Stimulated activated CD8-positive, alpha-beta memory T cell treated with anti-CD3 and anti-CD28 coated beads, Interleukin-7, amount 100 ng/mL, for 1 hour (primary cell): ENCODE measurements at places on chromosomes 5 and 9.

- no peak for DNase-seq
These were observed 543.0 kb downstream of the MAT2B start for GRCh38 chr5:164048359-164048926.

GRCh38 chr5:2900360-2900759 is 148.9 kb upstream of the IRX2 start:
- DNase-seq = no peak

DNA sequence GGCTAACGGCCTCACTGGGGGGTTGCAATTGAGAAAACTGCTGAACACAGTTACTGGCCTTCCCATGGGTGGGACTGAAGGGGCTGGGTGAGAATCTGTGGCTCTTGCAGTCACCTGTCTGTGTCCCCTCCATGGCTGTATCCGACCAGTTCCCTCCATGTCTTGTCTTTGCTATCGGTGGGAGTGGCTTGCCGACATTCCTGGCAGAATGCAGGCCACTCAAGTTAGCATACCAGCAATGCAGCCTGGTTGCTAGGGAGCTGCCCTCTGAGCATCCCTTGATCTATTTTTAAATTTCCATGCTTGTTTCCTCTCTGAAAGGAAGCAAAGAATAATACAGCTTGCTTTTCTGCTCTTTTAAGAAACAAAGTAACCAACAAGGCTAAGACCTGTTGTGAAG is 1509.7 kb upstream of the WWC1 start:
- DNase-seq = no peak

- DNase-seq = no peak
These were observed 233.4 kb downstream of the COMMD10 start for GRCh38 chr5:116318091-116318854.

DNA sequence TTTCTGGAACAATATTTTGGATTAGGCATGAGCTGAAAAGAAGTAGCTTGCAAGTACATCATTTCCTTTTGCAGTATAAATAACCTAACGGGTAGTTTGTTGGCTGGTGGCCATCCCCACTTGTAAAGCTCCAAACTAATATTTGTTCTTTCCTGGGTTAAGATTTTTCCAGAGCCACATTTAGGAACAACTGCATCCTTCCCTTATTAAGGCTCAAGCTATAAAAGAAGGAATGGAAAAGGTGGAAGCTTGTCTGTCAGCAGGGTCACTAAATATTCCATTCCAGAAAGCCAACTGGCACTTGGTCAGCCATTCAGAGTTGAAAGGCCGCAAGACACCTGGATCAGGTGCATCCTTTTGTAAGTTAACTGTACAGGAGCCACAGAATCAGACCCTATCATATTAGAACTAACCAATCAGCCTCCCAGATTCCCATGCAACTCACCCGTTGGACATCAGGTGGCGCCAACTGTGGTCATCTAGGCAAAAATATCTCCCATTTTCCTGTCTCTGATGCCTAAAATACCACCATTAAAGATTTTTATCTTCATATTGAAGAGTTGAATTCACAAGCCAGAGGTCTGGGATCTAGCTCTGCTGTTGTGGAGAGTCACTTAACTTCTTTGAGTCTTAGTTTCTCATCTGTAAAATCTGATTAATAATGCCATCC is 82.9 kb downstream of the PTCD2 start:
- no peak for DNase-seq

DNA sequence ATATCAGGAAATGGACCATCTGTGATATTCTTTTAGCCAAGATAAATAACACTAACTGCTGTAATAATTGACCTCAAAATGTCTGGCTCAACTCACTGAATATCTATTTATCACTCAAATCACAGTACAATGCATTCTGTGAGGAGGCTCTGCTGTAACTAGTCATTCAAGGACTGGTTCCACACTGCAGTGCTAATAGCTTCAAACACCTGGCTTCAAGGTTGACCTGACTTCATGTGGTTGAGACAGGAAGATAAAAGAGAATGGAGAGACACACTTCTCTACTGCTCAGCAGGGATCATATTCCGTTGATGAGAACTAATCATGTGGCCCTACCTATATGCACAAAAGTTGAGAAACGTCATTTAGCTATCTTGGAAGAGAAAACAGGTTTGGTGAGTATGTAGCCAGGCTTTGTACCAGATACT is 3.4 kb upstream of the RHOBTB3 start:
- no peak for DNase-seq

GRCh38 chr5:2579126-2579525 is 172.4 kb downstream of the IRX2 start:
- DNase-seq = no peak

DNA sequence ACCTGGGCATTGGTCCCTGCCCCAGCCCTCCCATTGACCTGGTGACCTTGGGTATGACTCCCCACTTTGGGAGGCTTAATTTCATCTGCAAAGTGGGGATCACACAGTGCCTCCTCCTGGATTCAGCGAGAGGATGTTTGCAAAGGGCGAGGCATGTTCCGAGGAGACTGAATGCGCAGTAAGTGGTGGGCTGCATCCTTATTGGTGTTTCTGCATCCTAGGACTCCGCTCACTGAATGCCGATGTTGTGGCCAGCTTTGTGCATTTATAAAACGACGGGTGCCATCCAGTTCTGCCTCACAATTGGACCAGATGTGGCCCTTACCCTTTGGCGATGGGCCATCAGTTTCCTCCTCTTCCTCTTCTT is 23.5 kb upstream of the AIF1L start:
- no peak for DNase-seq

- no peak for DNase-seq
These were observed 9.6 kb downstream of the PALM2AKAP2 start for GRCh38 chr9:109789556-109789955.

- no peak for DNase-seq
These were observed 81.9 kb downstream of the DMRTA1 start for GRCh38 chr9:22528485-22528884.

GRCh38 chr9:87684627-87685219 is 41.2 kb upstream of the CTSL start:
- no peak for DNase-seq

- DNase-seq = no peak
These were observed 6.3 kb downstream of the NR2F1-AS1 start for GRCh38 chr5:93574491-93575305.

- DNase-seq = no peak
These were observed 32.0 kb downstream of the SAR1B start for GRCh38 chr5:134600600-134600999.

DNA sequence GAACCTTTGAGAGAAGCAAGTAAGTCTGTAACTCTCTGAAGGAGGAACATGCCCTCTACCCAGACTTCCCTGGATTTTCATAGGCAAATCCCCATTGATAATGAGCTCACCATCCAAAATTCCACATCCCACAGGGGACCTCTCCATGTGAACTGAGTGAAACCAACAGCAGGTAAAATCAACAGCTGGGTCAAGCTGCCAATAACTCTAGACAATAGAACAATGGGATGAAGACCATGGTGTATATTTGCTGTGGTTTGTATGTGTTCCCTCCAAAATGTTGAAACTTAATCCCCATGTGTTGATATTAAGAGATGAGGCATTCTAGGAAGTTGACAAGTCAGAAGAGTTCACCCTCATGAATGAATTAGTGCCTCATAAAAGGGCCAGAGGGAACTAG is 110.2 kb upstream of the MYO10 start:
- DNase-seq = no peak

DNA sequence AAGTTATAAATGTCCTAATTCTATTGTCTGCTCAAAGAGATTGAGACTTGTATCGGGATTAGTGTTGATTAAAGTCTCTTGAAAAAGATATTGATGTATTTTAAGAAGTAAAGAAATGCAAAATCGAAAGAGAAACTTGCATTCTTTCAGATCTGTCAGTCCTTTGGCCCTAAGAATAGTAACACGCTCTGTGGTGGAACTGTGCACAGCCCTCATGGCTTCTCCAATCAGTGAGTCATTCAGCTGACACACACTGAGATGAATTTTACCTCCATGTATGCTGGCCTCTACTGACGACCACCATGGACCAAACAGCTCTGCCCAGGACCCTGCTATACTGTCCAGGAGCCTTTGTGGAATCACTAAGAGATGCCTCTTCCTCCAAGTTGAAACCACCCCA is 232.4 kb downstream of the ESM1 start:
- DNase-seq = no peak

DNA sequence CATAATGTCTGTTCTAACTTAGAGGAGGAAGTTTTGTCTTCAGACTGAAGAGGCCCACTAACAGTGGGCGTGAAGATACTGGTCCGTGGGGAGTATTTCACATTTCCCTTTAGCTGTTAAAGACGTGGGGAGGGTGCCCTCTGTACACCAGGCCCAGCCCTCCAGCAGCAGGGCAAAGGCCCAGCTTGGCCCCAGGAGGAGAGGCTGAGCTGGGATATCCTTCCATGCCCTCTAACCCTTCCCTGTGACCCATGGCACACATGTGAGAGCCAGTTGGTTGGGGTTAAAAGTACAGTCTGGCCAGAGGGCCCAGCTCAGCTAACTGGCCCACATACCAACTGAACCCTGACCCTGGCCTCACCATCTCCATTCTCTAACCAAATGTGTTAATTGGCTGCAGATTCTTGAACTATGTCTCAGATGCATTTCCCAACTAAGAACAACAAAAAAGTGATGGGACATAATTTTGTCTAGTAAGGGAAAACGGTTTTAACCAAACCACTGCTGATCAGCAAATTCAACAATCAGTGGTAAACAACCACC is 74.4 kb downstream of the LHFPL2 start:
- DNase-seq = no peak

- DNase-seq = no peak
These were observed 23.1 kb upstream of the TDRD7 start for GRCh38 chr9:97388721-97389238.

GRCh38 chr9:18923167-18923566 is 109.8 kb downstream of the SAXO1 start:
- DNase-seq = no peak

DNA sequence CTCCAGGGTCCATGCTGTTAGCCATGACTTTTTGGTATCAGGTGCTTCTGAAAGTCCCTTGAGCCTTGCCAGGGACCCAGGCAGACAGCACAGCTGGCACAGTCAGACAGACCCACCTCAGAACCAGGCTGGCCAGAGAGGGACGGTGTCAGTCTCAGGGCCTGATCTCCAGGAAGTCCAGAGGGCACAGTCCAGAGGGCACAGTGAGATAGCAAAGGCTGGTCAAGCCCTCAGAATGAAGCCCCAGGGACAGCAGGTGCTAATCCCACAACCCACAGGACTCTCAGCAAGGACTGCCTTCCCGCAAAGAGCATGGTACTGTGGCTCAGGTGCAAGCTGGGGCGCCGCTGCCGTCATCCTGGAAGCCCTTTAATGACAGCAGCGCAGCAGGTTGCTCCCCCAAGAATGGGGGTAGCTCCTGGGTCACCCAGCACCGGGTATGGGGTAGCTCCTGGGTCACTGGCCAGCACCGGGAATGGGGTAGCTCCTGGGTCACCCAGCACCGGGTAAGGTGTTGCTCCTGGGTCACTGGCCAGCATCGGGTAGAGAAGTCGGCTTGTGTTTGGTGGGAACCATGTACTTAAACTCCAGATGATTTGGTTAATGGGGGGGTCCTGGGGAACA is 105.6 kb upstream of the PHYKPL start:
- no peak for DNase-seq

DNA sequence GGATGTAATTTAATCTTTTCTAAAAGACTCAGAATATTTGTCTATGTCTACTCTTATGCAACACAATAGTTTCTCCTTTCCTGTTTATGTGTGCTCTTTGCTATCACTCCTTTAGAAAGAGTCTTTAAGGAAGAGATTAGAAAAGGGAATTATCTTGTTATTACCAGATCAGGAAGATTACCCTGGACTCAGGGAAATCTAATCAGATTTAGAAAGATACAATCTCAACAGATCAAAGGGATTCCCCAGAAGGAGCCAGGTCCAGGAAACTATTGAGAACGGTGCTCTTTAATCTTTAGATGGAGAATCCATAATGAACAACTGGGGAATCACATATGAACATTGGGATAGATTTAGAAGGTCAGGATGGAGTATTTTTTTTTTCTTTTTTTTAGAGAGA is 32.4 kb upstream of the ZFR start:
- no peak for DNase-seq

DNA sequence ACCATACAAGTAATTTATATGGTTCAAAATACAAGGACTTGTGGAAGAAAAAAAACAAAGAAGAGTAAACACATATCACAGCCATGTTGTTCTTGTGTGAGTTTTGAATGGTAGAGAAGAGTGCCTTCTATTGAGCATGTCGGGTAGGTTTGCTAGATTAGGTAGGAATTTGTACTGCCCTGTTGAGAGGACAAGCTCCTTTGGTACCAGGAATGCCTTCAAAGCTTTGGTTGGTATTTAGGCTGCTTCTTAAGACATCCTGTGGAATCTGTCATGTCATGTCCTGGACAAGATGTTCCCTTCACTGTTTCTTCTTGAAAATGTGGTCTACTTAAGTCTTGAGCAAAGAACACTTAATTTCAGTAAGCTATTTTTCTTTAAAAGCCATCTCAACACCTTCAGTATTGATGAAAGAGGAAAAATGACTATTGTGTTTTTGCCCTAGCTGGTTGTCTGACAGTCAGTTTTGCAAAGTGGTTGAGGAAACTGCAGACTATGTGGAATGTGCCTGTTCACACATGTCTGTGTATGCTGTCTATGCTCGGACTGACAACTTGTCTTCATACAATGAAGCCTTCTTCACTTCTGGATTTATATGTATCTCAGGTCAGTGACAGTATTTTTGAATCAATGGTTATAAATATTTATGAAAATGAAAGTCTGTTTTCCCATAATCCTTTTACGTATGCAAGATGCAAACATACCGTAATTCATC is 296.9 kb downstream of the ADGRV1 start:
- no peak for DNase-seq

- no peak for DNase-seq
These were observed 14.4 kb upstream of the TMOD1 start for GRCh38 chr9:97487107-97487506.

DNA sequence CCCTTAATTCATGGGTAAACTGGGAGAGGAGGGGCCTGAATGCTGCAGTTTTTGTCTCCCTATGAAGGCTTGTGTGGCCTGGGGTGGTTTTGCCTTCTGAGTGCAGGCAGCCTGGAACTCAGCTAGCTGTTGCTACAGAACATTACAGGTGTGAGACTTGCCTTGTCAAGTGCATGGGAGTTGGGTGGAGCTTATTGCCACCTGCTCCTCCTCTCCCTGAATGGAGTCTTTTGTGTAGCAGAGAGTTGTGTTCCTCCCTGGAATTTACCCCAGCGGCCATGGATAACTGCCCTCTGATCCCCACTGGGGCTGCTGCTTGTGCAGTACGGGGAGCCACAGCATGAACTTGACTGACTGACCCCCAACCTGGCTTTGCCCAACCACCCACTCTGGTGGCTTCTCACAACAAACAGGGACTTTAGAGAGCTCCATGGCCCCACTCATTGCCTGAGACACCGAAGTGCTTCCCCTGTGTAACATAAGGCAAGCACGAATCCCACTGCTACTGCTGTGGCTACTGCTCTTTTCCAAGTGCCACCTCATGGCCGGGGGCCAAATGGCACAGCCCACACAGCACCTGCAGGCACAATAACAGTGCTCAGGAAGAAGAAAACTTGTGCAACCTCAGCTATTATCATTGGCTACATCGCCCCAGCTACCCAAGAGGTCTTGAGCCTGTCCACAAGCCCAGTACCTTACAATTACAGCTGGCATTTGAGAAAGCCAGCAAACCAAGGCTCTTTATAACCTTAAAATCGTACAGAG is 942.9 kb downstream of the CDH18 start:
- DNase-seq = no peak
